ENCODE measurements at places on chromosomes 5 and 9.

DNA sequence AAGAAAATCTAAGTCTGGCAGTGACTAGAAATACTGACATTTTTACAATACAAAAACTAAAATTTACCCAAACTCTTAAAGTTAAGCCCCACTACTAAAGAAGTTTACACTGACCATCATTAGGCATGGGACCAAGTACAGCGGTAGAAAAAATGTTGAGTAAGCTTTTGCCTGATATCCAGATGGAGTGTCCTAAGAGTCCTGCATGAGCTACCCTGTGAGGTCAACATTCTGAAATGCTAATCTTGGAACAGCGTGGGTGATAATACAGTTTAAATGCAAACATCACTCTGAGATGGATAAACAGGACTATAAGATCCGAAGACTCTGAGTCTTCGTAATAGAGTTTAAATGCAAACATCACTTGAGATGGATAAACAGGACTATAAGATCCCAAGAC lies 189.7 kb downstream of the DCP2 start:
- DNase-seq, result no peak

GRCh38 chr5:164573397-164573796 lies 1068.0 kb downstream of the MAT2B start:
- no peak for DNase-seq

GRCh38 chr9:122810306-122810946 lies 10.5 kb downstream of the OR1K1 start:
- DNase-seq, result peak; percentile 83

GRCh38 chr9:99058964-99059921 lies 45.7 kb upstream of the TGFBR1 start:
- no peak for DNase-seq

DNA sequence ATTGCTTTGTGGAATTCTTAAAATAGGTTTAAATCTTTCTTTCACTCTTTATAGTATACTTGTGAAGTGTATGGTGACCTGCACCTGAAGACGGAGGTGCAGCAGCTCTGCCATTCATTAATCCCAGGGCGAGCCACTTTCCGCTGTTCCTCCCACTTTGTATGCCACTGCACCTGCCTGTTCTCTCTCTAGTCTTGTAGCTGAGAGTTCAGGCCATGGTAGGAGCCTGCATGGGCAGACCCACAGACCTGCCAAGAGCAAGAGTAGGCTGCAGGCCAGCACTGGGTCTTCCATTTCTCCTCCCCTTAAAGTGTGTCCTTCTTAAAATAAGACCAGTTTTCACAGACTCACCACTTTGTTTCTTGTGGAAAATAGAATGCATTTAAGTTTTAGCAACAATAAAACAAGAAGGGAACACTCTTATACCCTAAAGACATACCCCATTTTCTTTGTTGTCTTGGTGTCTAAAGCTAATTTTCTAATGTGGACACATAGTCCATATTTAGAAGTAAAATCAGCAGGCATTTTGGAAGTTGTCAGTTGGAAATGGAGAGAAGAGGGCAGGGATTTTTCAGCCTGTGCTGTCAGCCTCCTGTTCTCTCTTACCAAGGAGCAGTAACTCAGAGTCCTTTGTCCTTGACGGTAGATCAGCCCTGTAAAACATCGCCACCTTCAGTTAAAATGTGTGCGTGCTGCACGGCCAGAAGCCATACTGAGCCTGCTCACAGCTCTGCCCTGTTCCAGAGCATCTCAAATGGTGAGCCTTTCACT lies 103.2 kb downstream of the SNCAIP start:
- peak; percentile 60 for DNase-seq
